ENCODE measurements at places on chromosomes 1 and 21.
A peak's percentile ranks its signal among the peaks of the same experiment; 100 is the strongest.

- no peak for DNase-seq
Observed at GRCh38 chr21:35737899-35738346, 322.4 kb downstream of the SETD4 start.

GRCh38 chr1:234893725-234894630 is 234.7 kb downstream of the TOMM20 start:
- DNase-seq, result no peak

DNA sequence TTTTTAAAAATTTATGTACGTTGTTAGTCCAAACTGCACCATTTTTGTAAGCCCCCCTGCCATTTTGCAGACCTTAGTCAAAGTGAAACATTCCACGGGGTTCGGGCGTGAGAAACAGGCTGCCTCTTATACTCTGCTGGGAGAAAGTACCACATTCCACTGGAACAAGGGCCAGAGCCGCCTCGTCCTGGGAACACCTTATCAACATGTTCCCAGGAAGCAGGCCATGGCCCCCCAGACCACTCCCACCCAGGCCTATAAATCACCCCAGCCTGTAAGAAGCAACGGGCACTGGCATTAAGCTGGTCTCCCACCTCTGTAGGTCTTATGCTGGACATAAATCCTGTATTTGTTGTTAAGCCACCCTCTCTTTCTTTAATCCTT is 854 bp upstream of the ZRANB2 start:
- DNase-seq, result no peak

DNA sequence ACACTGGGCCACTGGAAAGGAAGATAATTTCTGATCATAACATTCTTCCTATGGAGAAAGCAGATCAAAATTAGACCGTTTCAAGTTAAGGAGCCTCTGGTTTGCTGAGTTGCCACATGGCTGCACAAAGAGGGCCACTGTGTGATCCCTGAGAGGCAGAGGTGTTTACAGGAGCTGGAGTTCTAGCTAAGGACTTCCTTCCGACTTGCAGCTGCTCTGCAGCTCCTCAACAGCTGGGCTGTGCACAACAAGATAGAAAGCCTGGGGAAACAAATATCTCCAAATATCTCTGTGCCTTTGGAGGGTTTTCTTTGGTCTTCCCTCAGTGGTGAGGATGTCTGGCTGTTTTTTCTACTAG is 26.8 kb downstream of the GADD45A start:
- no peak for DNase-seq

DNA sequence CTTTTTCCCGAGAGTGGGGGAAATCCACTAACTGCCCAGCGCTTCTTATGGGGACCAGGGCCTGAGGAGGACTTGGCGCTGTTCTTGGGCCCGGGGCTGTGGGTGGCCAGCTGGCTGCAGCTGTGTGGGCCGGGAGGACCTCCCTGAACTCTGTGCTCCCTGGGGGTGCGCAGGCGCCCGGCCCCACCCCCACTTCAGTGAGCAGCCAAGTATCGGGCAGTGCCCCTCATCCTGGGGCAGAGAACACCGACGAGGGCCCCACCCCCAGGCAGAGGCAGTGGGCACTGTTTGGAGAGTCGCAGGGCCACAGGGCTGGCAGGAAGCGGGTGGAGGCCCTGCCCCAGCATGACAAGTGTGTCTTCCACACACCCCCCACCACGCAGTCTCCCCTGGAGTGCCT is 32.5 kb upstream of the SLC19A1 start:
- no peak for DNase-seq

- DNase-seq, result peak; percentile 43
Observed at GRCh38 chr1:48678710-48679505, 97.8 kb downstream of the BEND5 start.

DNA sequence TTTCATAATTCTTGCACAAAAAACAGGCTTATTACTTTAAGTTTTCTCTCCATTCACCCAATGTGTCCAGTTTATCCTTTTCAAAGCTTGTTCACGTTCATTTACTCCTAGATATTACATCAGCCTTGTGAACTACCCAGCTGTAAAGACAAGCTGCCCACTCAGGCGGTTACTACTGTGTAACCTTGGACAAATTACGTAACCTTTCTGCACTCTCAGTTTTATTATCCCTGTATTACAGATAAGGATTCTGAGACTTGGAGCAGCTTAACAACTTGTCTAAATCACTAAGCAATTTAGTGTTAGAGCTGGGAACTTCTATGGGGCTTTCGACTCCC is 20.5 kb upstream of the LPAR3 start:
- peak; percentile 78 for DNase-seq

- DNase-seq, result no peak
Observed at GRCh38 chr1:17295292-17295691, 12.7 kb upstream of the PADI4 start.

GRCh38 chr1:188194916-188195315 is 1366.2 kb downstream of the PLA2G4A start:
- DNase-seq, result no peak

DNA sequence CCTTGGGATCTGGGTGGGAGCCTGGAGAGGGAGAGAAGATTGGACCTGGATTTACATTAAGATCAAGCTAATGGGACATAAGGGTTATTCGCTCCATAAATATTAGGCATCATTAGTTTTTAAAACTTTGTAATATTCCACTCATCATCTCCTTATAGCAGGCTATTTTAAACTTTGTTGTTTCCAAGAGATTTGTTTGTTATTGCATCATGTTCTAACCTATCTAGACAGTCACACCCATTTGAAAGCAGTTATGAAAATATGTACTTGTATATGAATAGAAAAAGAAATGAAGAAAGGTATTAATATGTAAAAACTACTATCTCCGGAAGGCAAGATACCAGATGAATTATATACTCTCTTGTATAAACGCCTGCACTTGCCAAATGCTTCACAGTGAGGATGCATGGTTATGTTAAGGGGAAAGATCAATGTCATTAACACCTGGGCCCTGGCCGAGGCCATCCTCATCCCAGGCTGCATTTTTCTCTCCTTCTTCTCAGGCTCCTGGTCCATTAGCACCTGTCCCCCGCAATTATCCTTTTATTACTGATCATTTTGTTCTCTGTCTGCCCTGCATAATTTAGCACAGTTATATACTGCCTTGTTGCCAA is 468.2 kb downstream of the MATN1 start:
- no peak for DNase-seq

DNA sequence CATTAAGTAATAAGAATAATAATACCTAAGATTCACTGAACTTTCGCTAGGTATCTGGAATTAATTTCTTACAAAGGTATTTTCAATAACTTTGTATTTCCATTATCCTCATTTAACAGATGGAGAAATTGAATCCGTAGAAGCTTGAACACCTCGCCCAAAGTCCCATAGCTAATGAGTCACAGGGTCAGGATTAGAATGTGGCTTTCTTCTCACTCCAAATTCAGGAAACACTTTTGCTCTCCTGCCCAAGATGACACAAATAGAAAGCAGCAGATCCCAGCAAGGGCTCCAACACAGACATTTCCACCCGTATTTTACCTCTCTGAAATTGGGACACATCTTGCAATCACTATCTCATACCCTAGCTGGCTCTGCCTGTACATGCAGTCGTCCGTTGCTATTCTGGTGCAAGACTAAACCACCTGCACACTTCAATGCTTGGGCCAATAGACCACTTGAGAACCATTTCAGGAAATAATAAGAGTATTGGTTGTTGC is 125.9 kb upstream of the GREM2 start:
- DNase-seq, result no peak

- DNase-seq, result no peak
Observed at GRCh38 chr1:163258181-163258580, 55.5 kb upstream of the RGS5 start.

DNA sequence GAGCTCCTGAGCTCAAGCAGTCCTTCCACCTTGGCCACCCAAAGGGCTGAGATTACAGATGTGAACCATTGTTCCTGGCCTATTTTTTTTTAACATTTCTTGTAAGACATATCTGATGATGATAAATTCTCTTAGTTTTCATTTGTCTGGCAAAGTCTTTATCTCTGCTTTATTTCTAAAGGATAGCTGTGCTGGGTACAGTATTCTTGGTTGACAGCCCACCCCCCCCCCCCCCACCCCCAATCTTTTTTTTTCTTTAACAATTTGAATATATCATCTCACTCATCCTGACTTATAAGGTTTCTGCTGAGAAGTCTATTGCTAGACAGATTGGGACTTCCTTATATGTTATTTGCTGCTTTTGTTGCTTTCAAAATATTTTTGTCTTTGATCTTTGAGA is 51.3 kb downstream of the PKN2 start:
- no peak for DNase-seq

GRCh38 chr21:45709173-45709572 is 65.6 kb downstream of the PCBP3 start:
- DNase-seq, result no peak

GRCh38 chr1:232613752-232614381 is 16.1 kb downstream of the SIPA1L2 start:
- no peak for DNase-seq

GRCh38 chr1:92458146-92458545 is 28.6 kb downstream of the GFI1 start:
- DNase-seq, result no peak

- no peak for DNase-seq
Observed at GRCh38 chr1:232134365-232134764, 495.6 kb downstream of the SIPA1L2 start.

DNA sequence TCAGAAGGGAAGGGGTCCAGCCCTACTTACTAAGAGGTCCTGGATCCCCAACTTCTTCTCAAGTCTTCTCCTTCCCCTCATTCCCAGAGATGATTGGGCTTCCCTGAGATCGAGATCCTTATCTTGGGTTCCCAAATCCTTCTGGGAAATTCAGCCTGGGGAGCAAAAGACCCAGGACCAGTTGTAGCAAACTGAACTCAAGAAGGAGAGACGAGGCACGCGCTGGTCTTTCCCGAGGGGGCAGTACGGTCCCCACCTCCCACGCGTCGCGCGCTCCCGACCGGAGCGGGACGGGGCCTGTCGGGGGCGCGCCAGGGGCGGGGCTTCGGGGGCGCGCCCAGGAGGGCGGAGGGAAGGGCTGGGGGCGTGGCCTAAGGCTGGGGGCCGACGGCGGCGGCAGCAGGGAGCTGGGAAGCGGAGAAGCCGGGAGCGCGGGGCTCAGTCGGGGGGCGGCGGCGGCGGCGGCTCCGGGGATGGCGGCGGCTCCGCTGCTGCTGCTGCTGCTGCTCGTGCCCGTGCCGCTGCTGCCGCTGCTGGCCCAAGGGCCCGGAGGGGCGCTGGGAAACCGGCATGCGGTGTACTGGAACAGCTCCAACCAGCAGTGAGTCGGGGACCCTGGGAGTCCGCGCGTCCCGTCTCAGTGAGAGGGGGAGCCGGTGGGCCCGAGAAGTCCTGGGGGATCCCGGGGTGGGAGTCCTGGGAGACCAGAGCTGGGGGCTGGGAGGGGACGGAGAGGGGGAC is at the start of gene EFNA3:
EFNA3 (plus strand) TSS at position 369 of the 741 bp plus-strand sequence; CDS start at position 474, 105 bp downstream.
- no peak for DNase-seq

GRCh38 chr1:206486995-206487788 is 16.9 kb downstream of the IKBKE start:
- peak; percentile 13 for DNase-seq

DNA sequence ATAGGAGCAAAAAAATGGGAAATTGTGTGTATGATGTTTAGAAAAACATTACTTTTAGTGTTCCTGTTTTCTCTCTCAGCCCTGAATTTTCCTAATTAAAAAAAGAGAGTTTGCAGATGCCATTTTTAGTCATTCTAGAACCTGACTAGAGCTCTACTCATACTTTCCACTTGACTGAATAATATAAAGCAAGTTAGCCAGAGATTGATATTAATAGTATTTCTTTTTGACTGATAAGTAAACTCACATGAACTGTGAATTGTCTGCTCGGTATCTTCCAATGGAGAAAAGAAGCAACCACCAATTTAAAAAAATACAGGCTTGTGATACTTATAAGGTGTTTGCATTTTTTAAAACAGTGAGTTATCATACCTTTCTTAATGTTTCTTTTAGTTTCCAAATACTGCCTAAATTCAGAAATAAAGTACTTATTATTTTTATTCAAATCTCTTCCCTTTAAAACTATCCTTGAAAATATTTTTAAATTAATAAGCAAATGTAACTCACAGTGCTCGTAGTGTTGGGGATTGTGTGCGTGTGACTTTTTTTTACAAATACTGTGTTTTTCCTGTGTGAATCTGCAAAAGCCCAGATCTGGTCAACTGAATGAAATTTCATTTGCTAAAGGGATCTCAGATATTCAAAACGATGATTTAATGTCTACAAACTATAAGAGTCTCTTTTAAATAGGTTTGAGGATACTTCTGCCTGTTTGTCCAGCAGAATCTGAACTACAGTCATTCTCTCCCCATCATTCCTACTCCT is 9.8 kb downstream of the RAP1A start:
- no peak for DNase-seq

GRCh38 chr1:67896826-67897225 is 63.6 kb upstream of the GNG12 start:
- DNase-seq, result peak; percentile 41

DNA sequence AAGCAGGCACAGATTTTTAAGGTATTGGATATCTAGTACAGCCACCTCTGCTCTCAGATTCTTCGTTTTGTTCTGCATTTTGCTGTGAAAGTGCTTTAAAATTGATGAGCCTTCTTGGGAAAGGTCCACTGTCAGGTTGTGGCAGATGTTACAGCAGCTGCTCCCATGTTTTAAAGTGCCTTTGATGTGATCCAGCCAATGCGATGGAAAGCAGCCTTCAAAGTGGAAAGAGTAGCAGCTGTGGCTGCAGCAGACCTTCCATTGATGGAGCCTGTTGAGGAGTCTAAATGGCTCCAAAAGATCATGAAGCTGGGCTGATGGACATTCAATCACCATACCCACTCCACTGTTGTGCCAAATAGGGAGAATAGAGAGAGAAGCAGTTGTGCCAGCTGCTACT is 816.9 kb downstream of the PLA2G4A start:
- no peak for DNase-seq

DNA sequence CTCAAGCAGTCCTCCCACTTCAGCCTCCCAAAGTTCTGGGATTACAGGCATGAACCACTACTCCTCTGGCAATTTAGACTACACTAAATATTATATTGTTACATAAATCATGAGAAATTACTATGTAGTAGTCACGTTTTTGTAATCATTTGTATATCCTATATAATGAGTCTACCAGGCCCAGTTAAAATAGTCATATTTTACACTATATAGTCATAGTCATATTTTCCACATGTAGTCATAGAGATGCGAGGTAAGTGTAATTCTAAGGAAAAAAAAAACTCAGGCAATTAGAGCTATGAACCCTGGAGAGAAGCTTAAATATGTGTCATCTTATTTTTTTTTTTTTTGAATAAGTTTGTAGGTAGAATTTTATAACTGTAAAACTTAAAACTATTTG is 90.0 kb downstream of the FNBP1L start:
- DNase-seq, result no peak

DNA sequence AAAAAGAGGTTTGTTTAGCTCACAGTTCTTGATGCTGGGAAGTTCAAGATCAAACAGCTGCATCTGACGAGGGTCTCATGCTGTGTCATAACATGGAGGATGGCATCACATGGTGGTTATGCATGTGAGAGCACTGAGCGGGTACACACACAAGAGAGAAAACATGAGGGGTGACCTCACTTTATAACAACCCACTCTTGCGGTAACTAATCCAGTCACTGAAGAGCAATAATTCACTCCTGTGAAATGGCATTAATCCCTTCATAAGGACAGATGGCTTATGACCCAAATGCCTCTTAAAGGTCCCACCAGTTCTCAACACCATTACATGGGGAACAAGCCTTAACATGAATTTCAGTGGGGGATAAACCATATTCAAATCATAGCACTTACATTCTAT is 23.2 kb upstream of the CHIT1 start:
- no peak for DNase-seq

- DNase-seq, result no peak
Observed at GRCh38 chr1:1199141-1199960, 7.0 kb downstream of the TNFRSF18 start.

GRCh38 chr1:16888860-16889816 is 6.6 kb upstream of the RNU1-2 start:
- DNase-seq, result peak; percentile 98

- no peak for DNase-seq
Observed at GRCh38 chr1:65924471-65924870, 131.8 kb downstream of the PDE4B start.

All from large intestine (tissue), 12 donors.